ENCODE measurements at places on chromosomes 13 and 19. TPM values are rescaled to one million over a fixed set of nuclear protein-coding genes. Genes with fewer than 3 reads are reported as not detected.

The ZNF665 gene
- total RNA-seq, result 1.4 TPM

The SERTAD3 gene
- 27.1 TPM for total RNA-seq

The TMEM150B gene
- total RNA-seq, result 0.47 TPM

The COLGALT1 gene
- 38.1 TPM for total RNA-seq

The SSC5D gene
- 3.3 TPM for total RNA-seq

The ZNF274 gene
- total RNA-seq, result 24.4 TPM

The PRRG2 gene
- total RNA-seq, result 0.97 TPM

The CBY2 gene
- total RNA-seq, result not detected

The PRKD2 gene
- total RNA-seq, result 12.0 TPM

The NALCN gene
- total RNA-seq, result 8.7 TPM

The KIR3DL3 gene
- total RNA-seq, result not detected

The ZNF497 gene
- 0.19 TPM for total RNA-seq

GRCh38 chr13:50225193-50226155, 210.2 kb downstream of the KCNRG start:
- DNase-seq, result no peak

GRCh38 chr13:105365831-105366230, 1169.6 kb downstream of the EFNB2 start:
- no peak for DNase-seq

GRCh38 chr13:107373551-107373950, 805.6 kb upstream of the ARGLU1 start:
- no peak for DNase-seq

GRCh38 chr19:2083174-2083854, 12.8 kb downstream of the MOB3A start:
- DNase-seq, result peak; percentile 50

- no peak for DNase-seq
Observed at GRCh38 chr13:20399515-20399914, 126.1 kb downstream of the CRYL1 start.

DNA sequence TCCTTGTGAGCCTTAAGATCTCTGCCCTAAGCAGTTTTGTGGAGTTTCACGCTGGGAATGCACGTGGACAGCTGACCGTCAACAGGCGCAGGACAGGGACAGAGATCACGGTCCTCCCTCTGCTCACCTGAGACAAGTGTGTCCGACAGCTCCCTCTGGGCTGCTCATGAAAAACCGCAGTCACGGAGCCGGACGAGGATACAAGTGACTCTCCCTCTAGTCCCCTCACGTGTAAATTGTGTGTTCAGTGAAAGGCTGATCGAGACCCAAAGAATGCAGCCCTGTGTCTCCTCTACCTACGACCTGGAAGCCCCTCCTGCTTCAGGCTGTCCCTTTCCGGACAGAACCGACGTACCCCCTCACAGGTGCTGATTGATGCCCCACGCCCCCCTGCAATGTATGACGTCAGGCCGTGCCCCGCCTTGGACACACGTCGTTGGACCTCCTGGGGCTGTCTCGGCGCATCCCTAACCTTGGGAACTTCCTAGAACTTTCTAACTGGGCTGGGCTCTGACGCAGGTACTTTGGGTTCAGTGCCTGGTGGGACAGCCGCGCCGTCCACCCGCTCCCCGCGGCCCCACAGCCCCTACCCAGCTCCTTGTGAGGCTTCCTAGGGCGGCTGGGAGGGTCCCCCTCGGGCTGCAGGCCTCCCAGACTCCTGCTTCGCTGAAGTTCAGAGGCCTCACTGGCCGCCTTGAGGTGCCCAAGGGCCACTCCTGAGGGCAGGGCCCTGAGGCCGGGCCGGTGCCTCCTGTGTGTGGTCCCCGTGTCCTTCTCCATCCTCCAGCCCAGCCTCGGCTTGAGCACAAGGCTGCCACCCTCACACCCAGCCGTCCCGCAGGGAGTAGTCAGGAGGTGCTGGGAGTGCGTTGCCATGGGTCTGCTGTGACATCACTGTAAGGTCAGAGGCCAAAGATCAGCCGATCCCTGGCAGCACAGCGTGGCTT, at the start of gene C13orf46:
Gene C13orf46 (minus strand): TSS at position 859 of the 947 bp plus-strand sequence. CDS start 79 bp downstream, at position 780.
- no peak for DNase-seq

DNA sequence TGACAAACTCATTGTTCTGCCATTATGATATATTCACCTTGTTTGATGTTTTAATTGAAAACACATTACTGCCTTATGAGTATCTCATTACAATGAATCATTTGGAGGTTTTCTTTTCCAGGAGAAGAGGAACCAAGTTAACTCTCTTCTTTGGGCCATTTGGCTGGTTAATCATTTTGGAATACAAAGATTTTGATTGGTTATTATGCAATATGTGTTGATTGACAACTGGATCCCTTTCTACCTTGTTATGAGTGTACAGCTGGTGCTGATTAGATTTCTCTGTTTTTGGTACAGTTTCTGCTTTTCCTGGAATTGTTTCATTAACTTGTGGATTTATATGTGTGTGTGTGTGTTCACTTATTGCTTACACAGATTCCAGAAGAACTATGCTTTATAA, 49.2 kb upstream of the RGCC start:
- DNase-seq, result no peak

DNA sequence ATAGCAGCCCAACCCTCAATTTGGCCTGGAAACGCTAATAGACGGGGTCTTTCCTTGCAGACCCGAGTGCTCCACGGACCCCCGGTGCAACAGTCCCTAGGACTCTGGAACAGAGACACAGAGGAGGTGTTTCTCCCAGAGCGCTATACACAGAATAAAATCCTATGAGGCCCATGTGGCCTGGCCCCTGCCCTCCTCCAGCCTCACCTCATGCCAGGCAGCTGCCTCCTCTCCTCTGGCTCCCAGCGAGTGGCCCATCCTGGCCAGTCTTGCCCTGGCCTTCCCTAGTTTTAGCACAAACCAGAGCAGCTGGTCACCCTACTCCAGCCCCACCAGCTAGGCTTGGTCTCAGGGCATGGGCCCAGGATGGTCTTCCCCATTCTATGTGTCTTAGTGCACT, 20.3 kb downstream of the POP4 start:
- DNase-seq, result no peak

- DNase-seq, result no peak
Observed at GRCh38 chr19:41175801-41176777, 16.9 kb upstream of the CYP2S1 start.

DNA sequence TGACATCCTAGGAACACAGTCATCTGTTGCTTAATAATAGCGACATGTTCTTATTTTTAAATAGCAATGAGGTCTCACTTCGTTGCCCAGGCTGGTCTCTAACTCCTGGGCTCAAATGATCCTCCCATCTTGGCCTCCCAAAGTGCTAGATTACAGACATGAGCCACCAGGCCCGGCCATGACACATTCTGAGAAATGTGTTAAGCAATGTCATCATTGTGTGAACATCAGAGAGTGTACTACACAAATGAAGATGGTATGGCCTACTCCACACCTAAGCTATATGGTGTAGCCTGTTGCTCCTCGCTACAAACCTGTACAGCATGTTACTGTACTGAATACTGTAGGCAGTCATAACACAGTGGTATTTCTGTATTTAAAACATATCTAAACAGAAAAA, 24.6 kb upstream of the GARRE1 start:
- no peak for DNase-seq

GRCh38 chr13:44629465-44630183, 53.5 kb upstream of the TSC22D1 start:
- no peak for DNase-seq

- DNase-seq, result no peak
Observed at GRCh38 chr19:32396046-32396652, 9.4 kb upstream of the DPY19L3 start.

- DNase-seq, result no peak
Observed at GRCh38 chr13:95239283-95239682, 62.0 kb downstream of the ABCC4 start.

DNA sequence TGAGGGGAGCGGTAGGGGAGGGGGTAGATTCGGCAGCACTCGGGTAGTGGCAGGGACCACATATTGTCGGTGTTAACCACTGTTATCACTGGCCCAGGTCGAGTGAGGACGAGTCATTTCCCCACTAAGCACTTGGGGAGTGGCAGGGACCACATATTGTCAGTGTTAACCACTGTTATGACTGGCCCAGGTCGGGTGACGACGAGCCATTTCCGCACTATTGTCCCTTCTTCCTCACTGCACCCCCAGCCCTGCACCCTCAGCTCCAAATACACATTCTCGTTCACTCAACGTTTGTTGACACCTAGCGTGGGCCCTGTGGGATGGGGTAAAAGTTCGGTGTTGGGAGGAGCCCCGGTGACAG, 467 bp upstream of the CLN5 start:
- DNase-seq, result peak; percentile 30

DNA sequence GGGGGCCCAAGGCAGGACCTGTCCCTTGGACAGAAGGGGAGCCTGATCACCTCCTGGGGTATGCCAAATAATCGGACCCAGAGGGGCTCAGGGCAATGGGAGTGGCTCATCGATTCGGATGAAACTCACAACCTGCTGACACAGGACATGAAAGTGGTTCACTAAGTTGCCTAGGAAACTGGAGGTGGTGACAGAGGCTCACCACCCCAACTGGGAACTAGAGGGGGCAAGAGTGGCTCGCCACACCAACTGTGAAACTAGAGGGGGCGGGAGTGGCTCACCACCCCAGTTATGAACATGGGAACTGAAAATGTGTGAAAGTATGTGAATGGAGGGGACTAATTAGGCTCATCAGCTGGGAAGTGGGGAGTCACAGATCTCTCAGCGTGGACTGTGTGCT, 46.3 kb upstream of the ZNF737 start:
- no peak for DNase-seq

DNA sequence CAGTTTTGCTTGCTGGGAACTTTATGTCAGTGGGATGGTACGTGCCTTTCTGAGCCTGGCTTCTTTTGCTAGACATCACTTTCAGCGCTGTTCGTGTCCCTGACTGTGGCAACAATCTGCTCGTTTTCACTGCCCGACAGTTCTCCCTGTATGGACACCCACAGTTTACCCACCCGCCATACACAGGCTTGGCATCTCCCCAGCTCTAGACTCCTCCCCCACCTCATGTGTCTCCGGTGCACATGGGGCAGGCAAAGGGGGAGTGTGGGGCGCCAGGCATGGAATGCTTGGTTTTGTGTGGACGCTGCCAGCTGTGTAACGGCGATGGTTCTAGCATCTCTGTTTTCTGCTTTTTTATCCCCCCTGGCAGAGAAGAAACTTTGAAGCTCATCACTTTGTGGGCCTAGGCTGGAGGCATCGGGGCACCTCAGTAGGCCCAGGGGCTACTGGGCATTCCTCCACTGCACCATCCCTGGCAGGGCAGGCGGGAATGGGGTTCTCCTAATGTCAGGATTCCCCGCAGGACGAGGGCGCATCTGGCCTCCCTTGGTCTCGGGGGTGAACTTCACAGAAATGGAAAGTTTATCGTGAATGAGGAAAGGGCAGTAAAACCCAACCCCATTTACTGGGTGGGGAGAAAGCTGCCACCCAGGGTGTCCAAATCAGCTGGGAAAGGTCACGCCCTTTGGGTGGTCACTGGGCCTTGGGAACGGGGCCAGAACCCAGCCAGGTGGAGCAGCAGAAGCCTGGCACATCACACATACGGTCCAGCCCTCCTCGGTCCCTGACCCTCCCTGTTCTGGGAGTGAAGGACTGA, 60.8 kb downstream of the CEBPG start:
- DNase-seq, result no peak

- DNase-seq, result no peak
Observed at GRCh38 chr13:39530916-39531315, 72.1 kb downstream of the LHFPL6 start.

- no peak for DNase-seq
Observed at GRCh38 chr13:92613921-92614320, 612.7 kb upstream of the GPC6 start.

- DNase-seq, result no peak
Observed at GRCh38 chr13:104683789-104684188, 1617.6 kb upstream of the SLC10A2 start.

DNA sequence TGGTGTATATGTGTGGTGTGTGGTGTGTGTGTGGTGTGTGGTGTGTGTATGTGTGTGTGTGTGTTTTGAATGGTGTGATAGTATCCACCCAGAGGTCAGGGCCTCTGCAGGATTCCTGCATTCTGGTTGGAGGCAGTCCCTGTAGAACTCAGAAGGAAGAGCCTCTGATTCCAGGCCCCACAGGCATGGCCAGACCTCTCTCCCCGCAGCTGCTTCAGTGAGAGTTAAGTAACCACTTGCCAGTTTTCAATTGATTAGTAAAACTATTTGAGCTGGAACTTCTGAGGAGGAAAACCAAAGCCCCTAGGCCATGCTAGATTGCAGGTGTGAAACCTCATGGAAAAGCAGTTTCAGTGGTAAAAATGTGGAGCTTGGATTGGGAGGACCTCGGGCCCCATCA, 2.1 kb downstream of the ATP12A start:
- no peak for DNase-seq

DNA sequence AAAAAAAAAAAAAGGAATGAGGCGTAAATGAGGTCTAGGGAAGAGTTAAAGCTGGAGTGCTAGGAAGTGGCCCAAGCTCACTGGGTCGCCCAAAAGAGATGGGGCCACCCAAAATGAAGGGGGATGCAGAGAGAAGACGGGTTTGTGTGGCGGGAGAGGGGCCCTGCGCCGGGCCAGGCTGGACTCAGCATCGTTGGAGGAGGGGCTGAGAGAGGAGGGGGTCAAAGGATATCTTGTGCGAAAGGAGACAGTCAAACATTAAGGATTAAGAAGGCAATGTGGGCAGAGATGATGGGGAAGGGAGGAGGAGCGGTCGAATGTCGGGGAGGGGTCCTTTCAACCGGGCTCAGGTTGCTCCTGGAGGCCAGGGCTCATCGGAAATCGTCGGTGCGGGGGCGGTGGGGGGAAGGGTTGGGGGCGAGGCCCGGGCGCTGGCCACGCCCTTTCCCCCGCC, 825 bp upstream of the CARM1 start:
- no peak for DNase-seq

GRCh38 chr13:22090106-22090505, 419.2 kb downstream of the FGF9 start:
- DNase-seq, result no peak

DNA sequence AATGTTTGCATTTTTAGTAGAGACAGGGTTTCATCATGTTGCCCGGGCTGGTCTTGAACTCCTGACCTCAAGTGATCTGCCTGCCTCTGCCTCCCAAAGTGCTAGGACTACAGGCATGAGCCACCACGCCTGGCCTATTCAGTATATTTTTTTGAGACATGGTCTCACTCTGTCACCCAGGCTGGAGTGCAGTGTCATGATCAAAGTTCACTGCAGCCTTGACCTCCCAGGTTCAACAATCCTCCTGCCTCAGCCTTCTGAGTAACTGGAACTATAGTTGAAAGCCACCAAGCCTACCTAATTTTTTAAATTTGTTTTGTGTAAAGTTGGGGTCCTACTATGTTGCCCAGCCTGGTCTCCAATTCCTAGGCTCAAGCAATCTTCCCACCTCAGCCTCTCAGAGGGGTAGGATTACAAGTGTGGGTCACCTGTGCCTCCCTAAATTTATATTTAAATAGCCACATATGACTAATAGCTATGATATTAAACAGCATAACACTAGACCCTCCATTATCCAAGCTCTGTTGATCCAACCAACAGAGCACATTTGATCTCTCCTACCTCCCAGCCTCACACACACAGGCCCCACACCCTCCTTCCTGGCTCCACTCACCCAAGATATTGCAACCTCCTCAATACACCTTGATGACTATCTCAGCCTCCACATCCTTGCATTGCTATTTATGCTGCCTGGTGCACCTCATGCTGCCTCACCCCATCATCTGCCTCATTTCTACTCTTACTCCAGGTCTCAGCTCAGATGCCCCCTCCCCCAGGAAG, 2.1 kb upstream of the CEACAM19 start:
- DNase-seq, result no peak
